Amniotic epithelial cell (primary cell): ENCODE measurements at places on chromosomes 2 and 18.

DNA sequence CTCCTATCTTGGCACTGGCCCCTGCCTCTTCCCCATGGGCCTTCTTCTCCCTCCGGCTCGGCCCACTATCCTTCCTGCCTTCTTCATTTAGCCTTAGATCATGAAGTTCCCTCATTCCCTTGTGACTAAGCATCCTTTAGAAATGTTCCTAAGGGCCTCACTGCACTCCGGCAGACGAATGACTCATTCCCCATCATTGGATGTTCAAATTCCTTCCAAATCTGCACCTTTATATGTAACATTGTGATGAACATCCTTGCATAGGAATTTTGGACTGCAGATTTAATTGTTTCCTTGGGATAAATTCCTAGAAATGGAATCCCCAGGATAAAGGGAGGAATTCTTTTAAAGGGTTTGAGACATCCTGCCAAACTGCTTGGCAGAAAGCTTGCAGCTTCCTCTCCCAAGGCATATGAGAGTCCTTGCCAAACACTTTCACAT, 19.0 kb downstream of the CRACDL start:
- DNase-seq = peak; percentile 69

- DNase-seq = peak; percentile 47
Observed at GRCh38 chr2:41886757-41887156, 161.1 kb upstream of the PKDCC start.

GRCh38 chr2:207617011-207617671, 8.1 kb downstream of the METTL21A start:
- peak; percentile 91 for DNase-seq

- no peak for DNase-seq
Observed at GRCh38 chr2:144213797-144214196, 306.1 kb downstream of the ZEB2 start.

DNA sequence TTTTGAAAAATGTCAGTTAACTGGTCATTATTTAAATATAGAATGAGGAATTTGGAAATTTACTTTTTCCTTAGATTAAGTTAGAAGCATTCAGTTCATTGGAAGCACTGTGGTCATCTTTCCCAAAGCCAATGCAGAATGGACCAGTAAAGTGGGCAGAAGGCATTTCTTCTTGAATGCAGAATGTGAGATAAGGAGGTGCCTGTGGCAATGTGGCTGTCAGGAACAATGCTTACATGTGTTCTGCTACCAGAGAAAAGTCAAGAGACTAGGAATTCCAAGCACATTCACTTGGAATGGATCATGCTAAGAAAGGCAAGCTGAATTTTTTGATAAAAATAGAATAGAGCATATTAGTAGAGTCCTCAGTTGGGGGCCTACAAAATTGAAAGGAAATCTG, 295.0 kb upstream of the KCNH7 start:
- DNase-seq = peak; percentile 34

GRCh38 chr2:15449556-15450236, 111.4 kb downstream of the NBAS start:
- no peak for DNase-seq

GRCh38 chr18:23054553-23054952, 80.7 kb upstream of the CABLES1 start:
- DNase-seq = no peak

DNA sequence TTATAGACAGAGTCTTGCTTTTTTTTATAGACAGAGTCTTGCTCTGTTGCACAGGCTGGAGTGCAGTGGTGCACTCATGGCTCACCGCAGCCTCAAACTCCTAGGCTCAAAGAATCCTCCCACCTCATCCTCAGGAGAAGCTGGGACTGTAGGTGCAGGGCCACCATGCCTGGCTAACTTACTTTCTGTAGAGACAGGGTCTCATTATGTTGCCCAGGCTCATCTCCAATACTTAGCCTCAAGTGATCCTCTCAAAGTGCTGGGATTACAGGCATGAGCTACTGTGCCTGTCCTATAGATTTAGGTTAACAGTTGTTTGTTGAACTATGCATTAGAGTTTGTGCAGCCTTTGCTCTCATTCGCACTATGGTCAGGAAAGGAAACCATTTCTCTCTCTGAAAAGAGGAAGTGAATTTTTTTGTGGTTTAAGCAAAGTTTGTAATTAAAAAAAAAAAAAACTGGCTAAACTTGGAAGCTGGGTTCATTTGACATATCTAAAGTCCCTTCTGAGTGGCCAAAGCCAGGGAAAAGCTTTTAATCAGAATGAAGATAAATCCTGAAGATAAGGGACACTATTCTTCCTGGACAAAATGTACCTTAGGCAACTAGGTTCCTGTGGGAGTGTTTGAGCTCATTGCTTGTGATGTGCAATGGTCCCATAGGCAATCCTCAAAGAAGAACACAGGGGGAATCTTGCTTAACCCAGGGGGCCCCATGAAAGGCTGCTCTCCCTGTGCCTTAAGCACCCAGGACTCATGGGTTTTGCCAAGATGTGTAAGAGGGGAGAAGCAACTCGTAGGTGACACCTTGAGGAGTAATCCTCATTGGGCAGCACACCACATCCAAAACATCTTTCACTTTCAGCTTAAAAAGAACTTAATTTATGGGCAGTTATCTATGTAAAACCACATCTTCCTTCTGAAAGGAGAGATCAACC, 201.7 kb downstream of the MREG start:
- peak; percentile 51 for DNase-seq

DNA sequence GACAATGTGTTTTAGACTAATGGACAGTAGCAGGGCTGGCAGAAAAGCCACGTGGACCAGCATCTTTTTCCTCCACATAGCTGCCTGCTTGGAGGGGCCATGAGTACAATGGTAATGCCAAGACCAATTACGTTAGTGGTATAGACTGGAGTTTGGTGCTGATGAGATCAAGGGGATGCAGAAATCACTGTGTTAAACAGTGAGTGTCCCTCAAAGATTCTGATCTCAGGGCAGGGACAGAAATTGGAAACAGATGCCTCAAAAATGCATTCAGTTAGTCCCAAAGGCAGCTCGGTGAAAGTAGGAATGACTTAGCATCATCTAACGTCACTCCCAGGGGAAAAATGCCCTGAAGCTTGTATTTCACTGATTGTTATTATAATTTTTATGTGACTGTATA, 72.4 kb downstream of the SLC16A14 start:
- no peak for DNase-seq

- DNase-seq = no peak
Observed at GRCh38 chr2:239086325-239087020, 238.6 kb downstream of the TWIST2 start.

- no peak for DNase-seq
Observed at GRCh38 chr18:41237317-41237716, 717.7 kb upstream of the PIK3C3 start.

DNA sequence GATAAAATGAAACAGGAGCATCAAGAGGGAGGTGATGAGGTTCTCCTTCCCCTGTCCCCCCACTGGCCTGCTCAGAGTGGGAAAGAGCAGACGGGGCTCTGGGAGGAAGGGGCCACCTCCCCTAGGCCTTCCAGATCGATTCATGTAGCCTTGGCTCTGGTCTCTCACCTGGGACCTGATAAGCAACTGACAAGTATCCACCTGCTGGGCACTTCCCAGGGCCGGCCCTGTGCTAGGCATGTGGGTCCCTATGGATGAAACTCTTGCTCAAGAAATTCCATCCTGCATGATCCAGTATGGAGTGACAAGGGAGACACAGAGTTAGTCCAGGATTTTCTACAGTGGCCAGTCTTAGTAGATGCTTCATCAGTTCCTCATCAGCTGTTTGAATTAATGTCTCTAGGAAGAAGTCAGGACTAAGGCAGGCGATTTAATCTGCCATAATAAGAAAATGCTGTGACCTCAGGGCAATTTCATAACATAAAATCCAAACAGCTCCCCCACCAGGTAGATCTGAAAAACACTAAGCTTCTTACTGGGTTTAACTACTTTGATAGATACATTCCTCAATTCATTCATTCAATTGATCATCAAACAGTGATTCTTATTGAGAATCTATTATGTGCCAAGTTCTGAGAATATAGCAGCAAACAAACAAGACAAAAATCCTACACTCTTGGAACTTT, 44.7 kb upstream of the ZFP36L2 start:
- no peak for DNase-seq

DNA sequence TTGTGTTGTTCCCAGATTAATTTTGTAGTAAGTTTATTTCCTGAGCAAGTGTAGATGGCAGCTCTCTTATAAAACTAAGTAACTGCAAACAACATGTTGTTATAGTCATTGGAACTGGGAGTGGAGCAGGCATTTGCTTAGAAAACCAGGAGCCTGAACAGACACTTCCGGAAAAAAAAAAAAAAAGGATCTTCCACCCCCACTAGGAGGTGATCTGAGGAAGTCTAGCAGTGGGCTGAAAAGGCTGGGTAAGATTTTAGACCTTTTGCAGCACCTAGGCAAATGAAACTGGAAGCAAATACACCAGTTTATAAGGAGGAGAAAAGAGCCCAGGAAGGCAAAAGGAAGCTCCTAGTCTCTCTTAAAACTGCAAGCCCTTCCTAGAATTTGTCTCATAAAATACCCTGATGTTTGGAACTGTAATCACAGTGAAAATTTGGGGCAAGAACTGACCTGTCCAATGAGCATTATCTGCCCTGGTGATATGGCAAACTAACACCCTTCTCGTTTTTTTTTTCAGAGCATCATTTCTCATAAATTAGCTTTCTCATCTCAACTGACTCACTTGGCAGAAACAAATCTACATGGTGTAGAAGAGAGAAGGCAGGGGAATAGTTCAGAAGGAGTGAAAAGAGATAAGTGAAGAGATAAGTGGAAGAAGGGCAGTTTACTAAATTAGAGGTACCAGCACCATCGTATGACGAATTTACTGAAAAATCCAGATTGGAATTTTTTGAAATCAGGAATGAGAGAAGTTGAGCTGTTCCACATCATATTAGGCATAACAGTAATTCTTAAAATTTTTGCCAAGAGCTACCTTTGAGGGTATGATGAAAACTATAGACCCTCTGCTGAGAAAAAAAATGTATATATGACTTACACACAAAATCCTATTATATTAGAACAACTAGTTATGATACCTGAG, 4.2 kb upstream of the CCNYL1 start:
- DNase-seq = peak; percentile 50

- no peak for DNase-seq
Observed at GRCh38 chr18:66603941-66604627, at the start of gene CDH19. Gene CDH19, minus strand, starts transcription at chr18:66604090. Its CDS starts 31,886 bp downstream, at chr18:66572204.

DNA sequence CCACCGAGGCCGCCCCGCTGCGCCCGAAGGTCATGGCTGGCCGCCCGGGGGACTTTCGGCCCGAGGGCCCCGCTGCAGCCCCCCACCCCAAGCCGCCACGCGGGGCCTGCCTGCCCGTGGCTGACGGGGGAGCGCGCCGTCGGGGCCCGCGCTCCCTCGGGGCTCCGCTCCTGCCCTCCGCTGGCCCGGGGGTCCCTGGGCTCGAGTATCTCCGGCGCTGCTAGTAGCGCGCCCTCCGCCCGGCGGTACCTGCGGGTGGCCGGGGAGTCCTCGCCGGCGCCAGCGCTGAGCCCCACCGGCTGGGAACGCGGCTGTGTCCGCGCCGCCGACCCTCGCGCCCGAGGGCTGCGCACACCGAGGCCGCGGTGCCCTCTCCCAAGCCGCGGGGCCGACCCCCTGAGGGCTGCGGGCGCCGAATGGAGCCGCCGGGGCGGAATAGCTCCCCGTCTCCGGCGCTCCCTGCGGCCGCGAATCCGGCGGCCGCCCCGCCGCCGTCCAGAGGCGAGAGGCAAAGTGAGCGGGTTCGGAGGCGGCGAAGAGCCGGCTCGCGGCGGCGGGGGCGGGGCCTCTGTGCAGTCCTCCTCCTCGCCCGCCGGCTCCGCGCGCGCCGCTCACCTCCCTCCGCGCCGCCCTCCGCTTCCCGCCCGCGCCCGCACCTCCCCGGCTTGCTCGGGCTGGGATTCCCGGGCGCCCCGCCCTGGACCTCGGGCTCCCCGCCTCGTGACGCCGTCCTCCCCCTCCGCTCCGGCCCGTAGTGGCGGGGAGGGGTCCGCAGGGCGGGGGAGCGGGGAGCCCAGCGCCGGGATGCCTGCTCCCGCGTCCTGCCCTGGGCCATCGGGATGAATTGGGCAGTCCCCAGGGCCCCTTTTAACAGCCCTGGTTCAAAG, at the start of gene KCNG3:
TSS of gene KCNG3 (minus strand) at position 515 of the 887 bp plus-strand sequence. CDS start at position 34, 481 bp downstream.
- DNase-seq = peak; percentile 29

GRCh38 chr2:206229642-206230041, 44.8 kb upstream of the ZDBF2 start:
- no peak for DNase-seq

DNA sequence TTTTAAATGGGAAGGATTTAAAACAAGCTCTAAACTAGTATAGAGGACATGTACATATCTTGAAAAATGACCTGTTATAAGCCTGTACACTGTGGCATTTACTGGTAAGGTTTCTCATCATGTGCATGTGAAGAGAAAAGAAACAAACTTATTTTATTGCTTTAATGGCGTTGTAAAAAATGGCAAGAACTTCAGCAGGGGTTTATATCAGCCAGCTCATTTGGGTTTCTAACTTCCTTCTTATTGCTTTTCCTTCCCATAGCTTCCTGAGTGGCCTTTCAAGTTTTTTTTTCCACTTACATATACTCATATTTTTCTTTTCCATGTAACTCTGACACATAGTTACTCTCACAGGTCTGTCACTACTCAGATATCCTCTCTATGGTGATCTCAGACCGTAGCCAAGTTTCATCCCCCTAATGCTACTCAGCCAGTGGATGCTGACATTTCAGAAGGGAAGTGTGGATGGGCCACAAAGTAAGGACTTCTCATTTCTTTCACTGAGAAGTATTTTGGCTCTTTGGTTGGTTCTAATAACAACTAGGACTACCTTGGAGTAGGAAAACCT, 198.2 kb downstream of the PARD3B start:
- DNase-seq = no peak

DNA sequence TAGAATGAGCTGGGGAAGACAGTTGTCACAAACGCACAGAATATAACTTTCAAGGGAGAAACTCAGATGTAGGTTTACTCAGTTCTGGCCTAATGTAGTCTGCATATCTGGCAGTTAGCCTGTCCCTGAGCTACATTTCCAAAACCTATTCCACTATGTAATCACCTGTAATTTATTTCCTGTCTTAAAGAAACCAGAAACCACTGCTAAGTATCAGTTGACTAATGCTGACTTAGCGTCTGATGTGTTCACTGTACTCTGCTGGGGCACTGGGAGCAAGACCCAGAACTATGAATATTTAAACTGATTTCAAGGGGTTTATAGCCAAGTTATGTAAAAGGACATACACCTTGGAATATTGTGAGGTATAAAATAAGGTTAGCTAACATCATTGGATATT, 1995.2 kb upstream of the PIK3C3 start:
- peak; percentile 15 for DNase-seq

GRCh38 chr2:160976797-160977196, 183.4 kb upstream of the TANK start:
- no peak for DNase-seq

GRCh38 chr2:37361216-37361815, 16.9 kb downstream of the QPCT start:
- no peak for DNase-seq

- DNase-seq = peak; percentile 19
Observed at GRCh38 chr2:186687807-186688211, 6.1 kb upstream of the FAM171B start.

- DNase-seq = no peak
Observed at GRCh38 chr2:60853531-60853930, 27.8 kb upstream of the REL start.
